ENCODE measurements at places on chromosomes 12 and 14.

DNA sequence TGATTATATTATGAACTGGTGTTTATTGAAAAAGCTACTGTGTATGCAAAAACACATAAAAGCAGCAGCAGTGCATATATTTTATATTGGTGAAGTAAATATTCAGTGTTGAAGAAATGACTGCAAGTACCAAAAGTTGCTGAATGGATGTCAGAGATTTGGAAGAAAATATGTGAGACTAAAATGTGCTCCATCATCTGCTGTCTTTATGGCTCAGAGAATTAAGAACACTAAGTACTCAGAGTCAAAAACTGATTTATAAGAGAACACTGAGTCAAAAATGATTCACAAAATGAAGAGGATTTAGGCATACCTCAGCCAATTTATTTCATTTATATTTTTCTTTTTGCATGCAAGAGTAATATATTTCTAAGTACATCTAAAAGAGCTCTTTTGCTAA lies 86.3 kb upstream of the PDZRN4 start:
- DNase-seq = no peak

GRCh38 chr12:112314981-112315380 lies 67.2 kb downstream of the HECTD4 start:
- DNase-seq = no peak

DNA sequence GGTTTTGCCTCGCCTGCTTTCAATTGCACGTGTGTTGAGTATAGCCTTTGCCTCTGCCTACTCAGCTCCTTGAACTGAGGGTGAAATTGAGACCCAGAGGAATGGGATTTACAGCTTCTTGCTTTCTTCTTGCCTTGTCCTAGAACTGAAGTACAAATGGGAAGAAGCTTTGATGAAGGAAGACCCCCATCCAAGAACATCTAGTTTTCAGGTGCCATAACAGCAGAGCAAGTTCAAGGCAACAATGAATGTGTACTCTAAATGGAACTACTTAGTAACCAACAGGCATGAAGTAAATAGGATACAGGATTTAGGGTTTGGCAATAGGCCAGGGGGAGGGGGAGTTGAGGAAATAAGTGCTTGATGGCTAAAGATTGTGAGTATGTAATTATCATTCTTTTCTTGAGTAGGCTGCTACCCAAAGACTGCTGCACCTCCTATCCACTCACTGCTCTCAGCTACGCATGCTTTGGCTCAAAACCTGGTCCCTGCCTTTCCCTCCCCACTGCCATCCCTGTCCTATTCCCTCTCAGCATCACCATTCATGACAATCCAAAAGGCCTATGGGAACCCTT lies 2.1 kb downstream of the GPX2 start:
- no peak for DNase-seq

DNA sequence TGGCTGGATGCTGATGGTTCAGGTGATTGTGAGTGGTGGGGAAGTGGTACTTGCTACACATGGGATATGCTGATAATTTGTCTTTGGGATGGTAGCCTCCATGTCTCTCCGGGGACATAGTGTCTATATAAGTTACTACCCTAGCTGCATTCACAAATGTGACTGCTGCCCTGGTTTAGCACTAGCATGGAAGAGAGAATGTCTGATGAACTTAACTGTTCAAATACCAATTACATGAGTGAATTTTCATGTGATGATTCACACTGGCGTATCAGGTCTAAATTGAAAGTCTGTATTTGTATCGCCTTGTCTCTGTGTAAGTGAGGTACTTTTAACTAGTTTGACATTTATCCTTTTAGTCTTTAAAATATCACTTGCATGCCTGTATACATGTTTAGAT lies 34.4 kb downstream of the ATF7IP start:
- DNase-seq = no peak

GRCh38 chr12:85206543-85206942 lies 73.5 kb upstream of the ALX1 start:
- no peak for DNase-seq

GRCh38 chr12:121767525-121768016 lies 25.9 kb downstream of the RHOF start:
- no peak for DNase-seq
